Pons (tissue), 1 donor: ENCODE measurements at places on chromosomes 2 and 18.

DNA sequence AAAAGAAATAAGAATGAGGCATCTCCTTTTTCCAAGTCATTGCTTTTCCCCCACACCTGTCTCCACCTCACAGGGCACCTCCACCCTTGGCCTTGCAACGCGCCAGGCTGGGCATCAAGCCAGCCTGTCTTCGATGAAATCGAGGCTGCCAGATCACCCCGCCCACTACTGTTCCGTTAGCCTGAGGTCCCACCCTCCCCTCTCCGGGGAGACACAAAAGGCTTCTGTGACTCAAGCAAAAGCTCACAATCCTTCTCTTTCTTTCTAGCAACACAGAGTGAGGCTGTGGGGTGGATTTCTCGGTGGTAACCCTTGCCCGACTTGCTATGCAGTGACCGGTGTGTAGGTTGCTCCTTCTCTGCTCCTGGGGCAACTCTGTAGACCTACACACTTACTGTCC lies 9.9 kb downstream of the TNP1 start:
- DNase-seq = peak; percentile 94

DNA sequence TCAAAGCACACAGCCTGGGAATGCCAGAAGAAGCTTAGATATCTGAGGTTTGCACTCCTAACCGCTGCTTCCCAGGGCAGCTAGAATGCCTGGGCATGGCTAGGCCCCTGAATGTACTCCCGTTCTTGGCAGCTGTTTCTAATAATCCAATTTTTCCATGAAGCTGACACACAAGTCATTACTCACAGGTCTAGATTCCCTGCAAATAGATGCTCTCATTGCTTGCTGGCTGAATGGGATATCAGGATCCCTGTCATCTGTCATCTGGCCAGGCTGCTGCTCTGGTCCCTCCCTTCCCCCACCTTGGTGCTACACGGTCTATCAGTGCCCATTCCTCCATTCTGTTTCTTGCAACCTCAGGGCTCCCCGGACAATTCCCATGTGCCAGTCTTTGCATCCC lies 40.7 kb upstream of the TEX51 start:
- no peak for DNase-seq

DNA sequence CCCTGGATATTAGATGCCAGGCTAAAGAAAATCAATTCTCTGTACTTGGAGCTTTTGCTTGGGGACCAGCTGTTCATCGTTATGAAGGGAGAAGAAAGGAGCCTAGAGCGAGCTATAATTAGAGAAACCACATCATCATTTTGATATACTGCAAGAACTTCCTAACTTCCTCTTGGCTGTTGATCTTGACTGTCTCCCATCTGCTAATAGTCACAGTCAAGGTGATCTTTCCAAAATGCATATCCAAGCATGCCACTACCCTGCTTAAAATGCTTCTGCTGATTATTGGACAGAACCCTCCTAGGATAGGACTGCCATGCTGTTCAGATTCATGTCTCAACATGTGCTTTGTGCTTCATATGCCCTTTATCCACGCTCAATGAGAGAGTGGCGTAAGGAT lies 54.8 kb downstream of the RAPGEF4 start:
- DNase-seq = peak; percentile 26

DNA sequence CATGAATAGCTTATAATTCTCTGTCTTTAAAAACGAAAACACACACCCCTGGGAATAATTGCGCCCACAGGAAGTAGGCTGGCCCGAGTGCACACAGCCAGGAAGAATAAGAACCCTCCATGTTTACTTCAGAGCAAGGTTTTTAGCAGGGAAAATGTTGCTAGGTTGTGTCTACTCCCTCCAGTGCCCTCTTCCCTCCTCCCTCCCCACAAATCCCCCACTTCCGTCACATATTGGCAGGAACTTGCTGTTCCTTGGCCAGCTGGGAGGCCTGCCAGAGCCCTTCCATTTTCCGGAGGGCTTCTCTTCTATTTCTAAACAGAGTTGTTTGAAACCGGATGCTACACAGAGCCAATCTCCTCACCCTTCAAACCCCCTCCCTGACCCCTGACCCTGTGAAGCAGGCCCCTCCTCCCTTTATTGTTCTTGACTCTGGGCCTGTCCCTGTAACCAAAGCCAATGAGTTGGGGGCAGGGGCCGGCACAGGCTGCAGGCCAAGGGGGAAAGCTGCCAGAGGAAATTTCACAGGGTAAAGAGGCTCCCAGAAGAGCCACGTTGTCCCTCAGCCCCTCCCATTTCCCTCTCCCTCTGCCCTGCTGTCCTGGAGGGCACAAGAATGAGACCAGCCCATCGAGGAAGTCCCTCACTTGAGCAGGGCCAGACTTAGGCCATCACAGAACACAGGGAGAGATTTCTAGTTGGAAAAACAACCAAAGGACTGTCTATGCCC lies 49.8 kb upstream of the LGALSL start:
- peak; percentile 79 for DNase-seq

DNA sequence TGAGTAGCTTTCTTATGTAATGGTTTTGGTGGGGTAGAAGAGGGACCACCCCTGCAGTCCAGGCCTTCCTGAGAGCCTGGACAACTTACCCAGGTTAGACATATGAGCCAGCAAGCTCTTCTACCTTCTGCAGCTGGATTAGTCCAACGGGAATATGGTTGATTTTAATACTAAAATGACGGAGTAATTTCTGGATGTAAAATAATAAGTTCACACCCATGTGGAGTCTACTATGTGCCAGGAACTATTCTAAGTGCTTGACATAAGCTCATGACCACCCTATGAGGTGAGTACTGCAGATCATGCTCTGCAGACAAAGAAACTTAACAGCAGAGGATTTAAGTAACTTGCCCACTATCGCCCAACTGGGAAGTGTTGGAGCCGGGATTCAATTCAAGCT lies 45.5 kb downstream of the DPP4 start:
- DNase-seq = no peak

- DNase-seq = no peak
Measured at GRCh38 chr2:111694700-111695101, 189.3 kb downstream of the ANAPC1 start.

DNA sequence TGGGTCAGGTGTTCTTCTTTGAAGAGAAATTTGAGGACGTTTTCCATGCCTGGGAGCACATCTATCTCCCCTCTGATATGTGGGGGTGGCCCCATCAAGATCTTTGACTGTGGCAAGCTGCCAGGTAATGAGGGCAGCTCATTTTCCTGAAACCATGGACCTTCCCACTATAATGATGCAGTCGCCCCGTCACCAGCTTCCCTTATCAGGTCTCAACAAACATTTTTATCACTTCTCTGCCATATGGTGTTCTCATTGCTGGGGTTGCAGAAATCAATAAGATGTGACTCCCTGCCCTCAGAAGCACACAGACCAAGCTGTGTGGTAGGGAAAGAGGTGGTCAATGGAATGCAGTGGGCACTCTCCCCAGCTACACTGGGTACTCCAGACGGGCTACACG lies 48.4 kb upstream of the B3GNT7 start:
- DNase-seq = no peak

- peak; percentile 24 for DNase-seq
Measured at GRCh38 chr2:94956797-94957391, 68.6 kb upstream of the MAL start.

GRCh38 chr18:79549638-79550000 lies 130.0 kb upstream of the CTDP1 start:
- no peak for DNase-seq

DNA sequence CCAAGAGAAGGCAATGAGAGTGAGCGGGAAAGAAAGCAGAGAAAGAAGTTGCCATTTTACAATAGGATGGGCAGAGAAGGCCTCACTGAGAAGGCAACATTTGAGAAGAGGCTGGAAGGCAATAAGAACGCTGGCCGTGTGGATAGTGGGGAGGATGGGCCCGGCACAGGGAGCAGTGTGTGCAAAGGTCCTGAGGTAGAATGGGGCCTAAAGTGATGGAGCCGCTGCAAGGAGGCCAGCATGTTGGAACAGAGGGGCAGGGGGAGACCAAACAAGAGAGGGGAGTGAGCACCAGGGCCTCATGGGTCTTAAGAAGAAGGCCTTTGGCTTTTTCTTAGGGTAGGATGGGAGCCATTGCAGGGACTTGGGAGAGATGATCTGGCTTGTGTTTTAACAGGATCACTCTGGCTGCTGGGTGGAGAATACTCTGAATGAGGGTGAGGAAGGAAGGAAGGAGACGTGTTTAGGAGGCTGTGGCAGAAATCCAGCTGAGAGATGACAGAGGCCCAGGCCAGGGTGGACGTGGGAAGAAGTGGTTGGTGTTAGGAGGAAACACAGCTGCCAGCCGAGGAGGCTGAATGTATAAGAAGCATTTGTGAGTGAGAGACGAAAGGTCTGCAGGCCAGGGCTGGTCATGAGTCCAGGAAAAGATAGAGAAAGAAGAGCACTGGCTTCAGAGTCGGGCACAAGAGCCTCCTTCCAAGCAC lies 159.8 kb downstream of the KLHL29 start:
- no peak for DNase-seq

- DNase-seq = no peak
Measured at GRCh38 chr2:80852079-80852807, 547.7 kb upstream of the LRRTM1 start.

- no peak for DNase-seq
Measured at GRCh38 chr2:135904341-135904989, 28.2 kb upstream of the MCM6 start.

DNA sequence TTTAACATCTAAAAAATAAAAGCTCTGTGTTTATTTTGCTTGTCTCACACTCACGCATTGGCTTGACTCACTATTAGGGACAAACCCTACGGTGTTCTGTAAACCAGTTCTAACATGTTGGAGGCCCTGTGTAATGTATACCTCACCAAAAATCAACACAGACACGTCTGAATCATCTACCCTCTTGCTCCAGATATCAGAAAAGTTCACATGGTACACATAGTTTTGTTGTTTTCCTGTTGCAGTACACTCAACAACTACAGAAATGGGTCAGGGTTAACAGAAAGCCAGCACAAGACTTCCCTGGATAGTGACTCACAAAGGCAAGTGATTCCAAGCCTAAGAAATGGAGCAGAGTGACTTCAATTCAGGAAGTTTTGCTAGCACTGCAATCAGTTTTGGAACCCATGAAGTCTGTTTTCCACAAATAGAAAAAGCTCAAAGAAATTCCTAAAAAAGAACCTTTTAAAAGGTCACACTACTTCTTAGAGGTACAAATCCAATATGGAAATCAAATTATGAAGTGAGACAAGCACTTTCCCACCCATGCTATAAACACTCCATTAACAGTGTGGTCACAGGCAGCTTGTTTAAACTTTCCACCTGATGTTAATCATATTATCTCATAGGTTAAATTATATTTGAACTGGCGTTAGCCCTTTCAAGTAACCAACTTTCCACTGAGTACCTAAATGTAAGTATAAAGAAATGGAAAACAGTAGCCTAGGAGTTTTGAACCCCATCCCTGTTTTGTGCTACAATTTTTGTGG lies 87.4 kb downstream of the GAREM1 start:
- no peak for DNase-seq

DNA sequence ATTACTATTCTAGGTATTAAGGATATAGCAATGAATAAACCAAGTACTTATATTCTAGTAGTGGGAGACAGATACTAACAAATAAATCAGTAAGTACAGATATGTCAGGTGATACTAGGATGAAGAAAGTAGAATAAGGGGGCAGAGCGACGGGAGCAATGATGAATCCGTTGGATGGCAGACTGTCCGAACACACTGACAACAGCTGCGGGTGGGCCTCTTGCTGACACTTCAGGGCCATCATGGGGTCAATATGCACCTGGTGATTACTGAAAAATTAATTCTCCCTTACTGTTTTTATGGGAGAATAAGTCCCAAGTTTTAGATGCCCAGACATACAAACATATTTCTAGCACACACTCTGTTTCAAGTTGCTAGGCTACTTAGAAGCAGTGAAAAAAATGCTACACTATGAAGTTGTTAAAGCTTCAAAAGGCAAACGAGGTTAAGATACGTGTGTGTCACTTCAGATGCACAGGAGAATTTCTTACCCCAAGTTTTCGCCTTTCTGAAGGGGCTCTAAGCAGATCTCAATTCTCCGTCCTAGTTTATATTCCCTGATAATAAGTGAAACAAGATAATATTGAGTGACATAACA lies 78.7 kb downstream of the USP40 start:
- DNase-seq = no peak

- DNase-seq = no peak
Measured at GRCh38 chr2:11899264-11899818, 152.9 kb downstream of the LPIN1 start.

DNA sequence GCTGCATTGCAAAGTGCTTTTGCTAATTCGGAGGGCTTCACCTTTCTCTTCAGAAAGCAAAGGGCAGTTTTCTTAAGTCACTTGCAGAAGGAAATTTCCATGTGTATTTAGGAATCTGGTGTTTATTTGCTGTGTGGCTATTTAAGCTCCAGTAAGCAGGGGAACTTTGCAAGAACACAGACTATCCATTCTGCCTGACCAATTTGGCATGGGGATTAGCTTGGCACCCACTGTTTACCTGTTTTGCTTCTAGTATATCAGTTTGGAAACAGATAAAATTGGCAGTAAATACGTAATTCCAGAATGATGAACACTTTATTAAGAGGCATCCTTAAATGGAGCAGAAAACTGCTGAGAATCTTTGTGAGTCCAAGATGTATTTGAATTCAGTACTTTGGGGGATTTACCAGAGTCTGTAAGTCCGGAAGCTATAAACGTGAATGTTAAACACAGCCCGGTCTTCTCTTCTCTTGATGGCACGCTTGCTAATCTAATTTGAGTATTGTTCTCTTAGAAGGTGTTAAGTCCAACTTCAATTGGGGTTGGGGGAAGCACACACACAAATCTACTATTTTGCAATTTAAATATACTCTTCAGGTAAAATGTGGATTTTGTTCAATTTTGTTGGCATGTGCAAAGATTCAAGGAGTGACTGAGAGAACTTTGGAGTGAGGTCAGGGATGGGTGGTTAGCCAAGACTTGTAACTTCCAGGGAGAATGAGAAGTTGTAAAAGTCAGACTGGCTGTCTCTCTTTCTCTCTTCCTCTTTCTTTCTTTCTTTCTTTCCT lies 650 bp downstream of the ACKR3 start:
- no peak for DNase-seq

DNA sequence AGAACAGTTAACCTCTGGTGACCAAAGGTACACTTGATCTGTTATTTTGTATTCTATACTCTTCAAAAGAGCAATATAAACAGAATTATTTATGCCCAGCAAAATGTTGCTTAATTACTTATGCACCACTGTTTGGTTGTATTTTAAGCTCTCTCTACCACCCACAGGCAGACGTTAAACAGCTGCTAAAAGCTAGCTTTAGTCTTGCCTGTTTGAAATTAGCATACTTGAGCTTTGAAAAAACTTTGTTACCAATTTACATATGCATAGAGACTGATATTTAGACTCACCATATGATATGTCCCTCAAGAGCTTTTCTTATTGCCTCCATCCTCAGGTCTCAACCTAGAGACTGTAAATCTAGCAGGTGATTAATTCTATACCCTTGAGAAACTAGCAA lies 426.9 kb downstream of the NR4A2 start:
- DNase-seq = no peak
